ENCODE measurements at places on chromosomes 5 and 9.

GRCh38 chr5:165627548-165628170, 2122.2 kb downstream of the MAT2B start:
- no peak for DNase-seq

- no peak for DNase-seq
These were observed 518.3 kb downstream of the CTNND2 start for GRCh38 chr5:11385901-11386293.

GRCh38 chr9:69071059-69071458, 35.5 kb downstream of the FXN start:
- no peak for DNase-seq

- DNase-seq: no peak
These were observed 162.5 kb downstream of the HSPA4 start for GRCh38 chr5:133214153-133214820.

Measured in CD4-positive, alpha-beta T cell treated with Interleukin-10 for 1 hour (primary cell).